ENCODE measurements at places on chromosomes 6 and 20. TPM values are rescaled to one million over a fixed set of nuclear protein-coding genes. Genes with fewer than 3 reads are reported as not detected.

GRCh38 chr6:48084201-48084600 lies 26.8 kb downstream of the PTCHD4 start:
- H3K4me1 ChIP-seq, result no peaks in the 10 kb centered on the region
- no peak for DNase-seq
- H3K36me3 ChIP-seq, result no peaks in the 10 kb centered on the region

TFAP2D gene
- total RNA-seq, result not detected

- no peak overlapping the region for H3K4me3 ChIP-seq
- no peak for DNase-seq
- H3K27me3 ChIP-seq, result no peaks in the 10 kb centered on the region
- H3K36me3 ChIP-seq, result no peaks in the 10 kb centered on the region
- no peak overlapping the region for H3K27ac ChIP-seq
- H3K4me1 ChIP-seq, result no peaks in the 10 kb centered on the region
These were observed 117.6 kb downstream of the UTRN start for GRCh38 chr6:144402750-144403149.

- H3K27me3 ChIP-seq, result no peaks in the 10 kb centered on the region
- H3K4me3 ChIP-seq, result no peak overlapping the region
- H3K4me1 ChIP-seq, result no peaks in the 10 kb centered on the region
- DNase-seq, result no peak
These were observed 242.5 kb downstream of the LRFN2 start for GRCh38 chr6:40344566-40345167.

EBF4 gene
- total RNA-seq, result 17.3 TPM

- H3K27ac ChIP-seq, result no peak overlapping the region
- DNase-seq, result no peak
- no peaks in the 10 kb centered on the region for H3K4me1 ChIP-seq
- no peaks in the 10 kb centered on the region for H3K27me3 ChIP-seq
- no peak overlapping the region for H3K4me3 ChIP-seq
These were observed 41.3 kb downstream of the FRK start for GRCh38 chr6:116019428-116019827.

DNA sequence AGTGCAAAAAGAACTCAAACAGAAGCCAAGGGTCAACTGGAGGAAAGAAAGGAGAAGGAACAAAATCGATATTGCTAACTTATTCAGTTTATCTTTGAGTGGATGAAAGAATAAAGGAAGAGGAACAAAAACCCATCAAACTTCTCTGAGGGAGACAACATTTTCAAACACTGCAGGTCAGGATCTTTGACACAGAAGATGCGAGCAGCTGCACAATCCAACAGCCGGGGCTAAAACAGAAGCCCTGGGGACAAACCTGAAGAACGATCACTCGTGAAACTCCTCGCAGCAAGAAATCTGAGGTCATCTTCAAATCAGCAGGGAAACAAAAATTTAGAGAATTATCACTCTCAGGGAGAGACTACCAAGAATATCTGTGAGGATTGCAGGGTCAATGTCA lies 14.2 kb downstream of the SLC23A2 start:
- no peaks in the 10 kb centered on the region for H3K36me3 ChIP-seq
- H3K4me1 ChIP-seq, result peaks cover 4% of the 10 kb centered on the region
- H3K27me3 ChIP-seq, result no peaks in the 10 kb centered on the region
- DNase-seq, result no peak
- no peak overlapping the region for H3K4me3 ChIP-seq

DNA sequence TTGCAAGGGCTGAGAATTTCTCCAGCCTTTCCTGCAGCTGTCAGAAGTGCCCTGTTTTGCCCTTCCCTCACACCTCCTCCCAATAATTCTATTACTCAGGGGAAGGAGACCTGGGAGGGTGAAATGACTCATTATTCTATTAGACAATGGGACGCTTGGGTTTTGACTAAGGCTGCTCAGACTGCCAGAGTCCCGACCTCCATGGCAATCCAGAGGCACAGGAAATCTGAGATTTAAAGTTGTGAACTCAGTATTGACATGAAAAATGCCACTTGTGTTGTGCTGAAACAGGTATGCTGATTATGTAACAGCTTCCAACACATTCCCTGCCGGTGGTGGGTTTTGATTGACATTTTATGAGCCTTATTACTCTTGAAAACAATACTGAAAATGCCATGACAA lies 625.9 kb upstream of the FLRT3 start:
- H3K4me1 ChIP-seq, result no peaks in the 10 kb centered on the region
- no peaks in the 10 kb centered on the region for H3K27me3 ChIP-seq
- H3K36me3 ChIP-seq, result no peaks in the 10 kb centered on the region
- DNase-seq, result no peak
- no peak overlapping the region for H3K27ac ChIP-seq
- H3K4me3 ChIP-seq, result no peak overlapping the region

All from Peyer's patch (tissue), 4 donors.